Stimulated activated CD8-positive, alpha-beta memory T cell treated with anti-CD3 and anti-CD28 coated beads, Interleukin-15, amount 100 ng/mL, for 24 hours (primary cell): ENCODE measurements at places on chromosomes 5 and 9.

DNA sequence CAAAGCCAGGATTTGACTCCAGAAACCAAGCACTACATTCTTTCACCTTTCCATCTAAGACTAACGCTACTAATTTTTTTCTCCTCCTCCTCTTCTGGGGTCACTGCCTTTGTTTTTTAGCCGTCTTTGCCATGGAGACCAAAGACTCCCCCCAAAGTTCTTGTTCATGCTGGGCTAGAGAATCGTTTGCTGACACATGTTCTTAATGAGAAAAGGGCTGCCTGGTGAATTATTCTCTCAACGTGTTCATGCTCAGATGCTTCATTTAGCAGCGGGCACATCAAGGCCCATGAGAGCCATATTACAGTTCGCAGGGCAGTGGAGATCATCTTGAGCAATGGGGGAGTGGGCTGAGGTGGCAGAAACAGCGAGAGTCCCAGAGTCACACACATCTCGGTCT, 134.9 kb downstream of the SLIT3 start:
- no peak for DNase-seq

GRCh38 chr5:126961702-126962101, 68.7 kb downstream of the MARCHF3 start:
- no peak for DNase-seq

- no peak for DNase-seq
Observed at GRCh38 chr5:177040814-177041420, 18.4 kb downstream of the ZNF346 start.

- DNase-seq = no peak
Observed at GRCh38 chr9:125757834-125758233, 10.7 kb downstream of the PBX3 start.

GRCh38 chr9:18805386-18805785, 227.6 kb downstream of the SAXO1 start:
- no peak for DNase-seq

DNA sequence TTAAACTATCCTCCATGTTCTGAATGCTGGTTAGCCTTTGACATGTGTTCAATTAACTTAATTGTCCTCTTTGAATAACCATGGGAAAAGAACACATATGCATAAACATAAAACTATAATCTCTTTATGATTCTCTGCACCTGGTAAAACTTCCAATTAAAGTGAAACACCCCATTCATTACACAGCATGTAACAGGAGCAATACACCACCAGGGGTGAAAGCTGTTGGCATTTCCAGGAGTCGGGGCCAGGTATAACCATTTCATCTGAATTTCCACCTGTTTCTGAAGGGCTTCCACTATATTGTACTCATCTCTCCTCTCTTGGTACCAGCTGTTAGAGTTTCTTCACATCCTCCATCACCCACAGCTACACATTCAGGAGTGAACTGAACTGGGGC, 303.8 kb downstream of the EDIL3 start:
- DNase-seq = no peak
